Lung (tissue), 17 donors: ENCODE measurements at places on chromosomes 12 and 14. TPM values are rescaled to one million over a fixed set of nuclear protein-coding genes. Genes with fewer than 3 reads are reported as not detected.
A peak's percentile ranks its signal among the peaks of the same experiment; 100 is the strongest.

The PZP gene
- total RNA-seq: 4.6 TPM

The NAA30 gene
- total RNA-seq: 22.2 TPM

DNA sequence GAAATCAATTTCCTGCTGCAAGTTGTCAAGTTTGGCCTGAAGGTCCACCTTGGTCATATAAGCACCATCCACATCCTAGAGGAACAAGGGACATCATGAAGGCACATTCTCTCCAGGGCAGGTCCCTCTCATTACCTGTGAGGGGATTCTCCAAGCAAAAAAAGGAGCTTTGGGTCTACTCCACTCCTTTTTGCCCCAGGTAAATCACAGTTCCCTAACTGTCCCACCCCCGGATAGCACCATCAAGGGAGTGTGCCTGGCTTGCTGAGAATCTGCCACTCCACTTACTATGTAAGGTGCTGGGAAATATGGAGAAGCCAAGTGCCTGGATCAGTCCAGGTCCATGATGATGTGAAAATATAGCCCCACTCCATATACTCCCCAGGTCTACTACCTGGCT, 2.5 kb downstream of the KRT1 start:
- no peak for DNase-seq
- H3K36me3 ChIP-seq: no peaks in the 10 kb centered on the region
- peaks cover 2% of the 10 kb centered on the region for H3K27me3 ChIP-seq

GRCh38 chr12:78473136-78473535, 391.4 kb upstream of the SYT1 start:
- H3K27ac ChIP-seq: no peak overlapping the region
- H3K4me1 ChIP-seq: no peaks in the 10 kb centered on the region
- peak; percentile 37 for DNase-seq
- no peak overlapping the region for H3K4me3 ChIP-seq

The SALL2 gene
- total RNA-seq: 10.0 TPM
